B cell (primary cell): ENCODE measurements at places on chromosomes 1 and 21. TPM values are rescaled to one million over a fixed set of nuclear protein-coding genes. Genes with fewer than 3 reads are reported as not detected.

Gene CD84
- total RNA-seq, result 58.5 and 63.9 TPM in 2 replicates

DNA sequence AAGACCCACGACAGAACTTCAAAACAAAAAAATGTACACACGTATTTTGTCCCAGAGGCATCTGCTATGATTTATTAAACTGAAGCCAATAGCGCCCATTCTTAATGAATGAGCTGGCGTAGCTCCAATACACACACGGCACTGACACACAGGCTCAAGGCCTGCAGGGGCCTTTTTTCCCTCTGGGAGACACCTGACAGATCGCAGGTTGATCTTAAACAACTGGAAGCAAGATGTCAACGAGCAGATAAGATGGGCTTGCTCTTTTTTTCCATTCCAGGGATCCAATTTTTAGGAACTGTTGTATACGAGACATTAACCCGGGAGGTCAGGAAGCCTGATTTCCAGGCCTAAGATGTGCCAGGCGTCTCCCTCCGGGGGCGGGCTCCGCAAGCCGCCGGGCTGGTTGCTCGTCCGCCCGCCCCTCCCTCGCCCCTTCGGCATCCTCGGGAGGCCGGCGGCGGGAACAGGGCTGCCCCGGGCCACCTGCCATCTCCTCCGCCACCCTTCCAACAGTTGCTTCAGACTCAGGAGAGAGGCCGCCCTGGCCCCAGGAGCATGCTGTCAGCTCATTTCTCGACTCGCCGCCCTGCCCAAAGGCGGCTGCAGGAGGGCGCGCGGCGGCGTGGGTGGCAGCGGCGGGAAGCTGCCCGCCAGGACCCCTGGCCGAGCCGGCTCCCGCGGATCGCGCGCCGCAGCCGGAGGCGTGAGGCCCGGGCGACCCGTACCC lies 735 bp downstream of the TTC13 start:
- peak overlapping the region; percentile 74 for H3K4me3 ChIP-seq
- no peaks in the 10 kb centered on the region for H3K27me3 ChIP-seq
- H3K36me3 ChIP-seq, result no peaks in the 10 kb centered on the region

- no peaks in the 10 kb centered on the region for H3K27me3 ChIP-seq
- H3K4me1 ChIP-seq, result no peaks in the 10 kb centered on the region
- no peaks in the 10 kb centered on the region for H3K36me3 ChIP-seq
- H3K27ac ChIP-seq, result no peak overlapping the region
Observed at GRCh38 chr1:197453376-197454058, 185.5 kb downstream of the CRB1 start.

DNA sequence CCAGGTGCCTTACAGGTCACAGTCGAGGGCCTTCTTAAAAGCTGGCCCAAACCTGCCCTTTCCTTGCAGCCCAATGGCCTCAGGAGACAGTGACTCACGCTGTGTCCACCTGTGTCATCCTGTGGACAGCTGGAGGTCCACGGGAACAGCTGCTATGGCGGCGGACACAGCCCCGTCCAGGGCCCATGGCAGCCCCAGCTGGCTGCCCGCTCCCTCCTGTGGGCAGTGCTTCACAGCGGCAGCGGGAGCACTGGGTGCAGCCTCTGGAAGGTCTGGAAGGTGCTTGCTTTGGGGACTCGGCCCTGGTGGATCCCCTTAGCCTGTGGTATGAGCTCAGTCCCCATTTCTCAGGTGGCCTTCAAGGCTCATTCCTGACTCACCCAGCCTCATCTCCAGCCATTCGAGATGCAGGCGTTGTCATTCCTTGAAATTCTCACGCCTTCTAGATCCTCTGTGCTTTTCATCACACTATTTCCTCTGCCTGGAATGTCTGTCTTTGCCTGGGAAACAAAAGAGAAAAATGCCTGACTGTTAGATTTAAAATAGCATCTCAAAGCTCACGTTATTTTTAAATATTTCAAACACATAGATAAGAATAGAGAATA lies 86.8 kb downstream of the KIF26B start:
- no peak overlapping the region for H3K4me3 ChIP-seq
- no peaks in the 10 kb centered on the region for H3K36me3 ChIP-seq
- no peak for DNase-seq
- H3K27ac ChIP-seq, result no peak overlapping the region
- H3K27me3 ChIP-seq, result no peaks in the 10 kb centered on the region
- H3K4me1 ChIP-seq, result no peaks in the 10 kb centered on the region

DNA sequence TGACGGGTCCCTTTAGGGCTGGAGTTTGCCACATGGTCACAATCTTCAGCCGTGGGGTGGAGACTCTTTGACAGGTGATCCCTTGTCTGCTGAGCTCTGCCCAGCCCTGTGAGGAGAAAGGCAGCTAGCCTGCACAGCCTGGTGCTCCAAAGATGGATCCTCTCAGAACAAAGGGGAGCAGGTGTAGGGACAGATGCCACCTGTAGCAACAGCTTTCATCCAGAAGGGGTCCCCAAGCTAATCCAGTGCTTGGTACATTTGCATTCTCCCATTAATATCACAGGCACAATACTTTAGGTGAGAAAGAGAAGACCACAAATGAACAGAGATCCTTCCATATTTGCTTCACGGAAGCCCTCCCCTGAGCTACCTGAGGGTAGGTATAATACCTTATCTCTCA lies 93.2 kb downstream of the CCDC185 start:
- H3K36me3 ChIP-seq, result no peaks in the 10 kb centered on the region
- H3K4me3 ChIP-seq, result no peak overlapping the region
- no peaks in the 10 kb centered on the region for H3K27me3 ChIP-seq
- no peak overlapping the region for H3K27ac ChIP-seq
- DNase-seq, result no peak

GRCh38 chr1:227774051-227774731 lies 39.0 kb downstream of the SNAP47 start:
- no peak overlapping the region for H3K4me3 ChIP-seq
- DNase-seq, result no peak
- H3K27me3 ChIP-seq, result no peaks in the 10 kb centered on the region
- no peaks in the 10 kb centered on the region for H3K36me3 ChIP-seq
- no peaks in the 10 kb centered on the region for H3K4me1 ChIP-seq

Gene CELA3A
- not detected in 2 replicates for total RNA-seq

GRCh38 chr1:43666608-43667007 lies 16.7 kb downstream of the KDM4A start:
- H3K27ac ChIP-seq, result no peak overlapping the region
- H3K4me1 ChIP-seq, result no peaks in the 10 kb centered on the region
- H3K36me3 ChIP-seq, result peaks cover 96% of the 10 kb centered on the region
- no peak overlapping the region for H3K4me3 ChIP-seq
- H3K27me3 ChIP-seq, result no peaks in the 10 kb centered on the region

Gene SPRR1A
- not detected in 2 replicates for total RNA-seq

- DNase-seq, result no peak
- no peak overlapping the region for H3K4me3 ChIP-seq
- H3K36me3 ChIP-seq, result no peaks in the 10 kb centered on the region
- no peak overlapping the region for H3K27ac ChIP-seq
Observed at GRCh38 chr21:46091118-46091517, 6.8 kb upstream of the COL6A2 start.

- H3K27ac ChIP-seq, result no peak overlapping the region
- no peaks in the 10 kb centered on the region for H3K36me3 ChIP-seq
- H3K4me3 ChIP-seq, result peak overlapping the region; percentile 28
- no peak for DNase-seq
- no peaks in the 10 kb centered on the region for H3K27me3 ChIP-seq
- peaks cover 21% of the 10 kb centered on the region for H3K4me1 ChIP-seq
Observed at GRCh38 chr21:39386194-39386593, 37.3 kb upstream of the HMGN1 start.

GRCh38 chr1:41726899-41727748 lies 191.6 kb downstream of the HIVEP3 start:
- peak overlapping the region; percentile 86 for H3K27ac ChIP-seq
- peak; percentile 87 for DNase-seq
- H3K4me1 ChIP-seq, result peaks cover 46% of the 10 kb centered on the region
- H3K4me3 ChIP-seq, result peak overlapping the region; percentile 33
- H3K27me3 ChIP-seq, result no peaks in the 10 kb centered on the region

DNA sequence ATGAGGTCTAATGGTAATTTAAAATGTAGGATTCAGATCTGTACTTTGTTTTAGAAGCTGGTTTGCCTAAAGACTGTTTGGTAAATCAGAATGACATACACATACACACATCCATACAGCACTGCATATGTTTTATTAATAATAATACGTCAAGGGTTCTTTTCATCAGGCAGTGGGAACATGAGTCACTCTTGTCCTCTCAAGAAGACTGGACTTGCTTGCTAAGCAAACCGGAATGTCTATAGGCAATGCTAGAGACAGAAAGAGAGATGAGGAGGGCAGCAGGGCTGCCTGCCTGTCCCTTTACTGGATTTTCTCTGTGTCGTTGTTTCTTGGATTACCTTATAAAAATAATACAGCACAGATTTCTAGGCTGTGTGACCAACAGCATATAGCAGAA lies 119.1 kb upstream of the GALNT2 start:
- H3K36me3 ChIP-seq, result no peaks in the 10 kb centered on the region
- no peak for DNase-seq
- no peak overlapping the region for H3K4me3 ChIP-seq
- H3K27ac ChIP-seq, result no peak overlapping the region
- H3K27me3 ChIP-seq, result no peaks in the 10 kb centered on the region

Gene PPFIA4
- total RNA-seq, result 0.62 and 0.75 TPM in 2 replicates

GRCh38 chr21:35136586-35137219 lies 87.6 kb upstream of the RUNX1 start:
- no peak overlapping the region for H3K27ac ChIP-seq
- no peak overlapping the region for H3K4me3 ChIP-seq
- no peak for DNase-seq
- no peaks in the 10 kb centered on the region for H3K27me3 ChIP-seq

GRCh38 chr1:213989002-213989855 lies 1.5 kb downstream of the PROX1 start:
- peak; percentile 24 for DNase-seq
- peaks cover 21% of the 10 kb centered on the region for H3K4me1 ChIP-seq
- H3K27ac ChIP-seq, result no peak overlapping the region
- H3K36me3 ChIP-seq, result no peaks in the 10 kb centered on the region

DNA sequence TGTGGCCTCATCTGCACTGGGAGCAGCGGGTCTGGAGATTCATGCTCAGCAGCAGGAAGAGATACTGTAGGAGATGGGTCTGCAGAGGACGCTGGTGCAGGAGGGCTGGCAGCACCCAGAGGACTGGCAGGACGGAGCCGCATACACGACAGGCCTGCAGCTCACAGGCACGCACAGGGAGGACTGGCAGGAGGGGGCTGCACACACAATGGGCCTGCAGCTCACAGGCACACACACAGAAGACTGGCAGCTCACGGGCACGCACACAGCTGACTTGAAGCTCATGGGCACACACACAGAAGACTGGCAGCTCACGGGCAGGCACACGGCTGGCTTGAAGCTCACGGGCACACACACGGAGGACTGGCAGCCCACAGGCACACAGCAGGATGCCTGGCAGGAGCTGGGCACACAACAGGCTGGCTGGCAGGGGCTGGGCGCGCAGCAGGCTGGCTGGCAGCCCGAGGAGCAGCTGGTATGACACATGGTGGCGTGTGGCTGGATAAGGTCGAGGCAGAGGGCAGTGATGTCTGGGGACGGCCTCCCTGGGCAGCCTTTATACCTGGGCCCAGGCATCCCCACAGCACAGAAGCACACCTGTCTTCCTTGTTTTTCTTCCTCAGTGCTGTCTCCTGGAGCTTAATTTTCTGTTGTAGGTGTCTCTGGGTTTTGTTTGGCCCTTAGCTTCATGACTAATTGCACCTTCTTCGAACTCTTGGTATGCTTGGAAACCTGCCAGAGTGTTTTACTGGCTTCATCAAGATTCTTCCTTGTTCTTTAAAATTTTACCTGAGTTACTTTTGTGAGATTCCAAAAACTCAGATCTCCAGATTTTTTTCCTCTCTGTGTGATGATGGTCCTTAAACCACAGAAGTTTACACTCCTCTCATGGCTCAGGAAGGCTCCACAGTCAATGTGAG lies at the start of gene KRTAP12-2:
TSS of gene KRTAP12-2 (minus strand) at position 527 of the 920 bp plus-strand sequence. CDS start at position 486, 41 bp downstream.
- no peak for DNase-seq
- no peak within 1 kb of the TSS for H3K4me3 ChIP-seq
- H3K36me3 ChIP-seq, result no peaks in the 10 kb centered on the region
- H3K4me1 ChIP-seq, result no peaks in the 10 kb centered on the region
- no peaks in the 10 kb centered on the region for H3K27me3 ChIP-seq

DNA sequence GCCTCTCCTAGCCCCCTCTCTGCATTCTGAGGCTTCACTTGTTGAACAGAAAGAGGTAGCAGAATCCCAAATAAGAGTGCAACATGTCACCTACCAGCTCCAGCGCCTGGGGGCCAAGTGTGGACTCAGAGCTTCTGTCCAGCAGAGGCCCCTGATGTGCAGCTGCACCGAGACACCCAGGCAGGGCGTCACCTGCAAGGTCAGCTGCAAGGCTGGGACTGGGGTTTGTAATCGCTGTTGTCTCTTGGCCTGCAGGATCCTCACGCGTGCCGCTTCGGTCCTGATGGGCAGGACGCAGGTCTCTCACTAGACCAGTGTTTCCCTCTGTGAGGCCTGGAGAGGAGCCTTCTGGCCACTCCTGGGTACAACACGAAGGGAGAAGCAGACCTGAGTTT lies 4.3 kb upstream of the SLX9 start:
- H3K27ac ChIP-seq, result no peak overlapping the region
- H3K4me1 ChIP-seq, result peaks cover 37% of the 10 kb centered on the region
- DNase-seq, result no peak
- H3K4me3 ChIP-seq, result no peak overlapping the region
- no peaks in the 10 kb centered on the region for H3K27me3 ChIP-seq

- H3K36me3 ChIP-seq, result no peaks in the 10 kb centered on the region
- no peaks in the 10 kb centered on the region for H3K4me1 ChIP-seq
- no peak for DNase-seq
- peak overlapping the region; percentile 40 for H3K27ac ChIP-seq
Observed at GRCh38 chr1:111436726-111437125, 9.2 kb upstream of the OVGP1 start.

Gene COL16A1
- total RNA-seq, result not detected in 2 replicates

Gene ZNF670
- total RNA-seq, result 4.4 and 4.6 TPM in 2 replicates

DNA sequence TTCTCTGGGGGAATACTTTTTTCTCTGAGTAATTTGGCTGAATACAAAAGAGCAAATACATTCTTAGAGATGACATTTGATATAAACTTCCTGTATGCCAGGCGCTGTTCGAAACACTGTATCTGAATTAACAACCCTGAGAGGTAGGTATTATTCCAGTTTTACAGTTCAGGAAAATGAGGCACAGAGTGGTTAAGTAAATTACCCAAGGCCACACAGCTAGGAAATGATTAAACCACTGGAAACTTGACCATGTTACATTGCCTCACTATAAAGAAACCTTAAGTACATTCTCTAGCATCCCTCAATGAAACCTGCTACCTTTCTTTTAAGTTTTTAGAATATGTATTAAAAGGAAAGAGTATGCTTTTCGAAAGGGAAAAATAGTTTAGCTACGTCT lies 54.6 kb downstream of the SMYD2 start:
- H3K4me1 ChIP-seq, result no peaks in the 10 kb centered on the region
- no peak overlapping the region for H3K27ac ChIP-seq
- no peaks in the 10 kb centered on the region for H3K27me3 ChIP-seq
- H3K36me3 ChIP-seq, result peaks cover 18% of the 10 kb centered on the region
- H3K4me3 ChIP-seq, result no peak overlapping the region
